ENCODE measurements at places on chromosomes 1 and 21.

DNA sequence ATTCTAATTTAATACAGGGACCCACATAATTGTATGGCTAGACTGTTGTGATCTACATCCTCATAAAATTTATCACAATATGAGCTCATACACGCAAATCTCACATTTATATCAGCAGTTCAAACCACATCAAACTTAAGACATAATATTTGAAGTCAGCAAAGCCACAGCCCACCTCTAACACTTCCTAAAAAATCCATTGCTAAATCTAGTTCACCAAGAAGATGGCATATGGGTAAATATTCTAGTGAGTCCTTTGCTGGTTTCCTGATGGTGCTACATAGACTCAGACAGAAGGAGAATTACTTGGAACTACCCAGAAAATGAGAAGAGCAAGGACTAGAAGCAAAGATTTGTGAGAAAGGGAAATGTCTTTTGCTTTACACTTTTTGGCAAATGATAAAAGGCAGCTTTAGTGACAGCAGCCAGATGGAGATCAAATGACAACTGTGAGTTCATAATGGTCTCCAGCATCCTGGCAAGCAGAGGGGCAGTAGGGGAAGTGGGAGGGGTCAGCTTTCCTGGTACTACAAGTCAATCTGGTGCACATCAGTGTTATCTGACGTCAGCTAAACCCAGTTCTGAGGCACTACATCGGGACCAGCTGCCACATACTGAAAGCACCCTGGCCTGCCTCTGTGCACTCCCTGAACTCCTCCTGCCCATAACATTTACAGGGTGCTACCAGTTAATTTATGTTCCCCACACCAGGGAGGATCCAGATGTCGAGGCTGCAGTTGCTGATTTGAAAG lies 10.6 kb upstream of the GADD45A start:
- DNase-seq = peak; percentile 62

- DNase-seq = no peak
These were observed 44.4 kb upstream of the DHCR24 start for GRCh38 chr1:54931275-54931840.

- DNase-seq = no peak
These were observed 30.6 kb upstream of the BMP8B start for GRCh38 chr1:39819091-39819812.

DNA sequence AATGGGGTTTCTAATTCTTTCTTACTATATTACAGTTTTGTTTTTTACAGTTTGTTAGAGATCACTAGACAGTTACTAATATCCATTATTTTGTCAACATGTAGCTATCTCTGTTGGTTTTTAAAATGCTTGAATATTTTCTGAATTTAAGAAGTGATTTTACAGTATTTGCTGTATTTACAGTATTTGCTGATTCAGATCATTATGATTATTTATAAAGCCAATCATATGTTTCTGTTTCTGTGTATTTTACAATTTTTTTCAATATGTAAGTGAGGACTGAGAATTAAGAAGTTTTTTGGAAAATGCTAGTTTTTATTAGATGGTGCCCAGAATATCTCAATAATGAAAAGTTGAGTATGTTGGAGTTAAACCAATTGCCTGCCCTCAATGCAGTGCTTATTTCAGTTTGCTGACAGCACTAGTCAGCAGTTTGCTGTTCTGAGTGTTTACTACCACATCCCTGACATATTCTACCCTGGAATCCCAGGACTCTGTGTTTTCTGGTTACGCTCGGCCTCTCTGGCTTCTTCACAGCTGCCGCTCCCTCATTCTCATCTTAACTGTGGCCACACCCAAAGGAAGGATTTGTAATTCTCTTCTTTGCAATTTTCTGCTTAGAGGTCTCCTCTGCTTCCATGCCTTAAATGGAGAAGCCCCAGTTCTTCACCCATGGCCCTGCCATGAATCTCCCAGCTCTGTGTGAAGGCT lies 68.0 kb upstream of the BACH1 start:
- no peak for DNase-seq

DNA sequence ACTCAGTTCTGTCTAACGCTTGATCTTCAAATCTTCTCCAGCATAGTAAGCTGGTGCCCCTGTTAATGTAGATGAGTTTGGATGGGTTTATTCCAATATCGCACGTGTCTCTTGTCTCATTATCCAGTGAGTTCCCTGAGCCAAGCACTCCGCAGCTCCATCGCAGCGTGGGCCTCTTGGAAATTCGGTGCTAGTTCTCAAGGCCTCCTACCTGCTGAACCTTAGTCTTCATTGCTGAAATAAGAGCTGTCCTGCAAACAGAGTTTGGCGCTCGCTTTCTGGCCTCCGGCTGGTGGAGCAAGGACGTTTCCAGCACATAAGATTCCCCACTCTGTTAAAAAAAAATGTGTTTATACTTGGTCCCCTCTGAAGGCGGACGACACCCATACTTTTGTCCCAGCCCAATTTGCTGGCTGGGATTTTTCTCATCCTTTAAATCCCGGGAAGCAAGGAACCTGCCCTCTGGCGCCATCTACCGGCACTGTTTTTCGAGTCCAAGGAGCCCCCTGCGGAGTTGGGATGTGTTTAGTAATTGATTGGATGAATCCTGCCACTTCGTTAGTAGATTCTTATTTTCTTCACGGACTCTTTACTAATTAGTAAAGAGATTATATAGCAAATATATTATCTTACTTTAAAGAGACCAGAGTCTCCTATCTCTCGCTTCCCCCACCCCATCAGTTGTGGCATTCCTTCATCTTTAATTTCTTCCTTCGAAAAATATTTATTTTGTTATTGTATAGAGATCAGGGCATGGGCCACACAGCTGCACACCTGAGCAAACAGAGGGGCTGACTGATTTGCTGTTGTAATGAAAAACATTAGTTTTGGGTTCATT lies 14.7 kb downstream of the JUN start:
- DNase-seq = no peak

GRCh38 chr21:25369524-25370300 lies 237.6 kb downstream of the MRPL39 start:
- no peak for DNase-seq

DNA sequence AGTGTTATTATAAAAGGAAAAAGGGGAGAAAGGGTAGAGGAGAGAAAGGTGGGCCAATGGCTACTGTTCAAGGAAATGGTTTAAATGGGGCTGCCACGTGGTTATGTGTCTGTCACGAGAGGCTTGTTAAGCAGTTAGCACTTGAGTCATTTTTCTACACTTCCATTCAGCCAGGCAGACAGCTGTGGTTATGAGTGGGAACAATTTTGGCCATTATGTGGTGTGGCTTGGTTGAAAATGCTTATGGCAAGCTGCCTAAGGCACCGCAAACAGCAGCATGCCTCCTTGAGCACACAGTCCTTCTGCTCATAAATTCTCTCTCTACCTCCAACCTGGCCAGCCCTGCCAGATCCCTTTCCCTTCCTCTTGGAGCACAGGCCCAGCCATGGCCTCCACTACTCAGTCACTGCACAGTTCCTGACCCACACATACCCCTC lies 3.2 kb upstream of the SRM start:
- no peak for DNase-seq

DNA sequence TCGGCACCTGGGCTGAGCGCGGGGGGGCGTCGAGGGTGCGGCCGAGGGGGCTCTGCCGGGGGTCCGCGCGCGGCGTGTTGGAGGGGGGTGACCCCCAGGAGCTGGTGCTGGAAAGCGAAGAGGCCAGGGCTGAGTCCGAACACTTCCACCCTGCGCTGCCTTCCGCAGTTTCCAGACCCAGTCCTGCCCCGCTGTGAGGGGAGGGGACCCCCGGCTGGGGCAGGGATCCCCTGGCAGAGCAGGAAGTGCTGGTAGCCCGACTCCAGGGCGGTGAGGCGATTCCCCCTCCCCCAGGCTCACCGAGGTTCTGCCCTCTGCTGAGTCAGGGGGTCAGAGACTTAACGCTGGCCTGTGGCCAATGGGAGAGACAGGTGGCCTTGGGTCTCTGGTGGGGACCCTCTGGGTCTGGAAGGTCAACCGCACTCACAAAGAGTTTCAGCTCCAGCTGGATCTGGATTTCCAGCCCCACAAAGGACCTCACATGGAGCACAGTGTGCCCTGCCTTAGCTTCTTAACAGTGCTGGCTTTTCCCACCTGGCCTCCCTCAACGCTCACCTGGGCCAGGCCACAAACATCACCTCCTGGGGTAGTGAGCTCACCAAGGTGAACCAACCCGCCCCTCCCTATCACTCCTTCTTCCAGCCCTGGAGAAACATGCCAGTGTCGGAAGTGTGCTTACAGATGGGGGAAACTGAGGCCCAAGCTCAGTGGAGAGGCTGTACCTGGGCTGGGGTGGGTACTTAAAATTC lies 39.8 kb upstream of the SYNC start:
- DNase-seq = no peak

- DNase-seq = no peak
These were observed 65.8 kb downstream of the LMO4 start for GRCh38 chr1:87394513-87394912.

DNA sequence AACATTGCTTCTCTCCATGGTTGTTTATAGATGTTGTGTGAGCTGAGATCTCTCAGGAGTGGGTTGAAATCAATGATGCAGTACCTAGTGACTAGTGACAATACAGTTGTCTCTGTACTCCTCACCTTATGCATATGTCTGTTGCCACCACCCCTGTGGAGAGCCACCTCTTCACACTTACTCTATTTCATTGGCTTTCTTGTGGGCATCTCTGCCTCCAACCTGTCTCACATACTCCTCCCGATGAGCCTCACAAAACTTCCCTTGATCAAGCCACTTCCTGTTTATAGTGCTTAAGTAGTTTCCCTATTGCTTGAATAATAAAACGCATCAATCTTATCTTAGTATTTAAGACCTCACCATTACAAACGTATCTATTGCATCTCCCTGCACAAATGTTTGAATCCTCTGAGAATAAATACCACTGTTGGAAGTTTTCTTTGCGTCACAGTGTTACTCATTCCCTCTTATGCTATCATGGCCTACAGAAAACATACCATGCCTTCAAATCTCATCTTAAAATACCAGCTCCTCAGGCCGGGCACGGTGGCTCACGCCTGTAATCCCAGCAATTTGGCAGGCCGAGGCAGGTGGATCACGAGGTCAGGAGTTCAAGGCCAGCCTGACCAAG lies 54.7 kb upstream of the GREM2 start:
- no peak for DNase-seq

- DNase-seq = no peak
These were observed 300.8 kb downstream of the RRAGC start for GRCh38 chr1:38558500-38559445.

- no peak for DNase-seq
These were observed 124.6 kb upstream of the ZNF648 start for GRCh38 chr1:182185842-182186756.

DNA sequence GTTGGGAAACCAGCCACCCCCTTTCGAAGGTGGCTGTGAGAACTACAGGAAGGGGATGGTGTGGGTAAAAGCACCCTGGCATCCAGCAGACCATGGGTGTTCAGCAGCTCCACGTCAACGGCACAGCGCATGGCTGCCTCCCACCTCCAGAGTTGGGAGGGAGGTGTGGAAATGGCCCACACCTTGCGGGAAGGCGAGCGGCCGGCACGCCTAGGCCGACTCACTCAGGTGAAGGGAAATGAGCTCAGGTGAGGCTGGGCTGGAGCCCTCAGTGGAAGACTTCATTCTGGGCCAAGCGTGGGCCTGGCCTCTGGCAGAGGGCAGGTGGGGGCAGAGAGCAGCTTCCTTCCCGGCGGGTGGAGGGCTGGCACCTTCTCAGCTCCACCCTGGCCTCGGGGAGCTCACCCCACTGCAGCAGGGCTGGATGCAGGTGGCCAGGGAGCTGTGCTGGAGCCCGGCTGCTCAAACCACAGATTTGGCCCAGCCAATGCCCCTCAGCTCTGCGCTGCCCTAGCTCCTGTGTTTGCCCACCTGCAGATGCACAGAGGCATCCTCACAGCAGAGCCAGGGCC lies 24.8 kb upstream of the ALDH4A1 start:
- no peak for DNase-seq

DNA sequence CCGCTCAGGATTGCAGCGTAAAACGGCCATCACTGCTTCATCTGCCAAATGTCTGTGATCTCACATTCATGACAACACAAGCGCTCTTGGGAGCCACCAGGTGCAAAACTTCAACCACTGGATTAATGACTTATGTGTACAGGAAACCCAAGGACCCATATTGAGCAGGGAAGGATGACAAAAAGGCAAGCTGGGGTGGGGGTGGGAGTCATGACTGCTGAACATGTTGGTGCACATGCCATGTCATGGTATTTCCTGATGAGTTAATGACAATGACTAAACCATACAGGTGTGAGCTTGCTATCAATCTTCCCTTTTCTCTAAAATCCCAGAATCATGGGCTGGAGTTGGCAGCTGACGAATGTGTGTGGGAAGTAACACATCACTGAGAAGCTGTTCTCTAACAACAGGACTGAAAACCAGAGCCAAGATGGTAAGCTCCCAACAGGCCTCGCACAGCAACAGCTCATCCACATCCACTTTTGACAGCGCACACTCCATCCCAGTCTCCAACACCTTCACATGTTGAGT lies 3.1 kb upstream of the SH2D5 start:
- peak; percentile 23 for DNase-seq

DNA sequence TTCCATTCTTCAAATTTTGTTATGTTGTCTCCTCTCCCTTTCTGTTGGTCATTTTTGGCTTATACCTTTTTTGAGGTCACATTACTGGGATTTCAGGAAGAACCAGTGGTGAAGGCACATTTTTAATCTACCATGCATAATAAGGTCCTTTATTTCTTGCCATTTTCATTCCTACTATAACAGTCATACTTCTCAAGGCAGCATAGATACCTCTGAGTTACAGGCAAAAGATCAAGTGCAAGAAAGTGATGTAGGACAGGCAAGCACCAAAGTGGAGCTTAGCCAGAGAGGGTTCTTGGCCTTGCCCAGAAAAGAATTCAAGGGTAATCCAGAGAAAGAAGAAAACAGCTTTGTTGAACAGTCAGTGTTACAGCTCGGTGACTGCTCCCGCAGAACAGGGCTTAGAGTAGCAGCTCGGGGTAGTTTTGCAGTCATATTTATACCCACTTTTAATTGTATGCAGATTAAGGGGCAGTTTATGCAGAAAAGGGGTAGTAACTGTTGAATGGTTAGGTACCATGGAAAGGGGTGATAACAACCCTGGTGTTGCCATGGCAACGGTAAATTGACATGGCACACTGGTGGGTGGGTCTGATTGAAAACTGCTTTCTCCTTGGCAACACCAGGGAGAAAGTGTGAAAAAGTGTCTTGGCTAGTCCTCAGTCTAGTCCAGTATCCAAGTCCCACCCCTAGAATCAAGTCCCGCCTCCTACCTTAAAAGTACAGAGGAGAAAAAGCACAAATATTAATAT lies 39.6 kb upstream of the DOCK7 start:
- DNase-seq = no peak

GRCh38 chr1:15885701-15886610 lies 38.4 kb downstream of the SPEN start:
- DNase-seq = peak; percentile 93

GRCh38 chr1:226627050-226627755 lies 78.6 kb downstream of the STUM start:
- no peak for DNase-seq

GRCh38 chr1:109257682-109258421 lies 8.5 kb downstream of the CELSR2 start:
- DNase-seq = no peak

DNA sequence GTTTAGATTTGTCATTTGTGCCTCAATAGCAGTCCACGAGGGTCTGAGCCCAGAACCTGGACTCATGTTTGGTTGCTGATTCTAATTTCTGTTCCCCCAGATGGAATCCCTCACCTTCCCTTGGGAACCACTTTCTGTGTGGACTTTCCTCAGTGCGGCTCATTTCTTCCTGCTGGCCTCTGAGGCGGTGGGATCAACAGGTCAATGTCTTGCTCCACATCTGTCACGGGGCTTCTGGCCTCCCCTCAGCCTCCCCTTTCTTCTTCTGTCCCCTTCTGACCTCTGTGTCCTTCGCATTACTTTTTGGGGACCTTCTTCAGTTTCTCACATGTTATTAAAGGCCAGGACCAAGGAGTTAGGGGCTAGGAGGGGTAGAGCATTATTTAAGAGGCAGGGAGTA lies 49.2 kb upstream of the PRELP start:
- DNase-seq = no peak
